ENCODE measurements at places on chromosomes 4 and X. TPM values are rescaled to one million over a fixed set of nuclear protein-coding genes. Genes with fewer than 3 reads are reported as not detected.

DNA sequence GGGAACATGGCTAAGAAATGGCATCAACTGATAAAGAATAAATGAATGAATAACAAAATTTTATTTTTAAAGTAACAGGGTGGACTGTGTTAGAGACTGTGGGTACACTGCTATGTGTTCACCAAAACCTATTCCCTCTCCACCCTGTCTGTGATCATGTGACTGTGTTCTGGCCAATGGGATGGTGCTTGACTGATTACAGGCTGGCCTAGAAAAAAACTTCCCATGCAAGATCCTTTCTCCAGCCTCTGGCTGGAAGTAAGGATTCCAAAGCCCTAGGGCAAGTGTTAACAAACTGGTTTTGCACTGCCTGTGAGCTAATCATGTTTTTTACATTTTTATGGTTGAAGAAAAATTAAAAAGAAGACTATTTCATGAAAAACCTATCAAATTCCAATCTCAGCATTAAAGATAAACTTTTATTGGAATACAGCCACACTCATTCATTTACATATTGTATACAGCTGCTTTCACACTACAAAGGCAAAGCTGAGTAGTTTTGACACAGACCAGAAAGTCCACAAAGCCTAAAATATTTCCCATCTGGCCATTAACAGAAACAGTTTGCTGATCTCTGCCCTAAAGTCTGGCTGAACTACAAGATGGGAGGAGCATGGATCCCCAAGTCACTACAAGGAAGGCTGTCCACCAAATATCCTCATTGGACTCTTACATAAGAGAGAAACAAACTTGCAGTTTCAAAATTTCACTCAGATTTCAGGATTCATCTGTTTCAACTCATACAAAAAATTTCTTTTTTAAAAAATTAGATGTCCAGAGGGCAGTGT, 133.2 kb downstream of the ARHGAP6 start:
- peak; percentile 80 for DNase-seq

DNA sequence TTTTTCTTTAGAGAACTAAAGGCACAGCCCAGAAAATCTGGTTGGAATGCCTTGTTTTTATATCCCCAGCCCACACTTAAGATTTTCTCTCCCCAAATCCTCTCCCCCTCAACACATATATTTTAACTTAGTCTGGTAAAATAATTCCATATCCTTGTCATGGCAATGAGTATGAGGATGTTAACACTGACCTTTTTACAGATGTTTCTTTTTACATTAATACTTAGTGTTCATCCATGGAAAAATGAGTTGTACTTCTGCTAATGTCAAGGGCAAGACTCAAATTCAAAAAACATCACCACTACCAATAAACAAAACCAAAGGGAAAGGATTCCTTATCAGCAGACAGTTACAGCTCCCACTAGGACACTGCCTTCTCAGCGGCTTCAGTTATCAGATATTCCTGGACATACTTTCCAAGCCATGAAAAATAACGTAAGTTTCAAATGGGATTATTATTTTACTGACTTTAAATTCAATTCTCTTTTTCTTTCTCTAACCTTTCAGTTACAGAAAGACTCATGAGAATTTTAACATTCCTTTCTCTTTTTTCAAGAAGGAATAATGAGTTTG, 83.3 kb downstream of the RASL11B start:
- DNase-seq = peak; percentile 28

DNA sequence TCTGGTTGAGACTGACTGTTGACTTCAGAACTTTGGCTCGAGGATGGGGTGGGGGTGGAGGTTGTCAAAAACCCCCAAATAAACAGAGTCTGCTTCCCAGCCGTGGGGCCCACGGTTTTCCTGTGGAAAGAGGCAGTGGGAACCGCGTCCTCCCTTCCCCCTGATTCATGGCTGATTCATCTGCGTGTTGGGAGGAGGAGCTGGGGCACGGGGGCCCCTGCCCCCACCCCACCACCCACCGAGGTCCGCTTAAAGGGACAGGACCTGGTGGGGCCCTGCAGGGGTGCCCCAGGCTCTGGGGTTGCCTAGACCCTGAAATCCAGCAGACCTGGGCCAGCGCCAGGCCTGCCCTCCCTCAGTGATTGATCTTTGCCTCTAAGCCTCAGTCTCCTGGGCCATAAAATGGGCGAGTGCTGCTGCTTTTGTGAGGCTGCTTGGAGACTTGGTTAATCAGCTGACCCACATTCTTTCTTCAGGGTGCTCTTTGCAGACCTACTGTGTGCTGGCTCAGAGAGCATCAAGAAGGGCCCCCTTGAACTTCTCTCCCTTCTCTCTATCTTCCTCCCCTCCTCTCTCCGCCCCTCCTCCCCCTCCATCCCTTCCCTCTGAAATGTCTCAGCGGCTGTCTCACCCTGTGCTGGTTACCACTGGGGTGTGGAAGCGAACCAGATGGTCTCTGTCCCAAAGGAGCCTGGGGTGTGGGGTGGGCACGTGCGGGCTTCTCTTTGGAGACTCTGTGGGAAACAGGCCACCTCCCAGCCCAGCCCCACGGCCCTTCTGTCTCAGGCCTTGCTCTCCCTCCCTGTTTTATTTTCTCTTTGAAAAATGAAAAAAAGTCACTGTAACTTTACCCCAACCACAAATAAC, 9.1 kb downstream of the HTRA3 start:
- DNase-seq = peak; percentile 87

DNA sequence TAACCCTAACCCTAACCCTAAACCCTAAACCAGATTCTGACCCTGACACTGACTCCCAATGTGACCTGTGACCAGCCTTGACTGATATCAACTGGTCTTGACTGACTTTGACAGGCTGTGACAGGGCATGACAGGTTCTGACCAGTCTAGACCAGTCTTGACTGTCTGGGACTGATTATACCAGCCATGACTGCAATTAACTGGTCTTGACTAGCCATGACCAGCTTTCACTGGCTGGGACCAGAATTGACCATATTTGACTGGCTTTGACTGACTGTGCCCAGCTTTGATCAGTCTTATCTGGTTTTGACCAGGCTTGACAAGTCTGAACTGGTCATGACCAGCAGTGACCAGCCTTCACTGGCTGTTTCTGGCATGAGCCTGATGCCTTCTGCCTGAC, 95.5 kb downstream of the BMP15 start:
- DNase-seq = no peak

- no peak for DNase-seq
These were observed 174.4 kb downstream of the PDGFC start for GRCh38 chr4:156797206-156797605.

- no peak for DNase-seq
These were observed 172.7 kb downstream of the GPAT3 start for GRCh38 chr4:83708500-83709175.

DNA sequence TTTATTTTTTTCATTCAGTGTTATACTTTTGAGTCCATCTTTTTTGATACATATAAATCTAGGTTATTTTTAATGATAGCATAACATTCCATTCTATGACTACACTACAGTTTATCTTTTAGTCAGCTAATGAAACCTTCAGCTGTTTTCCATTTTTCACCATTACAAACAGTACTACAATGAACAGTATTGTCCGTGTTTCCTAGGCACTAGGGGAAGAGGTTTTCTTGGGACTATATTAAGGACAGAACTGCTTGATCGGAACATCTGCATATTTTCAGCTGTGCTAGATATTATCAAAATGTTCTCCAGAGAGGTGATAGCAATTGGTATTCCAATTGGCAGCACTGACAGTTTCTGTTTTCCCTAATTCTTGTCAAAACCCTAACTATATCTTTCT, 44.3 kb upstream of the HCCS start:
- no peak for DNase-seq

GRCh38 chrX:106725931-106726330, 570 bp upstream of the RNF128 start:
- DNase-seq = no peak

DNA sequence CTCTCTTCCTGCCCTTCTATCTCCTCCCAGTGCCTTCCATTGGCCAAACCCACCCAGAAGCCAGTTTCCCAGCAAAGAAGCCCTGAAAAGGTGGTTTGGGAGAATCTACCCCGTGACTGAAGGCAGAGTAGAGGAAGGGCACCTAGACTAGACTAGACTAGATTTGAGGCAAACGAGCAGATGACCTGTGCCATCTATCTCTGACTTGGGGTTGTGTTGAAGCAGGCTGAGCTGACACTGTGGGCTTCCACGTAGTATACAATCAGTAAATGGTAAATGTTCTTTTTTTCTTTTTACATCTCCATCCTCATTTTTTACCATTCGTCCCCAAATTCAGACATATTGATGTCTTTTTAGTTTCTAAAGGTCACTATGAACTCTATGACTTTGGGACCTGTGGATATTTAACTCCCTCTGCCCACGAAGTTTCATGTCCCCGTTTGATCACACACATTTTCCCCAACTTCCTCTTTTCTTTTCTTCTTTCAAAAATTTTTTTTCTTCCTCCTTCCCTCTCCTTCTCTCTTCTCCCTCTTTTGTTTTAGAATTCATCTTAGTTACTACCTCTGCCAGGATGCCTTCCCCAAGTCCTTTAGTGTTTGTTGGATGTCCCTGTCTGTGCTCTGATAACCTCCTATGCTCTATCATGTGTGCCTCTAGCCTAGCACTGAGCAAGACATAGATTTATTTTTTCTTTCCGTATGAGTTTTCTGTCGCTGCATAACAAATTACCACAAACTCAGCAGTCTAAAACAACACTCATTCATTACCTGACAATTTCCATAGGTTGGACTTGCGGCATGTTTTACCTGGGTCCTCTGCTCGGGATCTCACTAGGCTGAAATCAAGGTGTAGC, 6.2 kb upstream of the AFF1 start:
- no peak for DNase-seq

DNA sequence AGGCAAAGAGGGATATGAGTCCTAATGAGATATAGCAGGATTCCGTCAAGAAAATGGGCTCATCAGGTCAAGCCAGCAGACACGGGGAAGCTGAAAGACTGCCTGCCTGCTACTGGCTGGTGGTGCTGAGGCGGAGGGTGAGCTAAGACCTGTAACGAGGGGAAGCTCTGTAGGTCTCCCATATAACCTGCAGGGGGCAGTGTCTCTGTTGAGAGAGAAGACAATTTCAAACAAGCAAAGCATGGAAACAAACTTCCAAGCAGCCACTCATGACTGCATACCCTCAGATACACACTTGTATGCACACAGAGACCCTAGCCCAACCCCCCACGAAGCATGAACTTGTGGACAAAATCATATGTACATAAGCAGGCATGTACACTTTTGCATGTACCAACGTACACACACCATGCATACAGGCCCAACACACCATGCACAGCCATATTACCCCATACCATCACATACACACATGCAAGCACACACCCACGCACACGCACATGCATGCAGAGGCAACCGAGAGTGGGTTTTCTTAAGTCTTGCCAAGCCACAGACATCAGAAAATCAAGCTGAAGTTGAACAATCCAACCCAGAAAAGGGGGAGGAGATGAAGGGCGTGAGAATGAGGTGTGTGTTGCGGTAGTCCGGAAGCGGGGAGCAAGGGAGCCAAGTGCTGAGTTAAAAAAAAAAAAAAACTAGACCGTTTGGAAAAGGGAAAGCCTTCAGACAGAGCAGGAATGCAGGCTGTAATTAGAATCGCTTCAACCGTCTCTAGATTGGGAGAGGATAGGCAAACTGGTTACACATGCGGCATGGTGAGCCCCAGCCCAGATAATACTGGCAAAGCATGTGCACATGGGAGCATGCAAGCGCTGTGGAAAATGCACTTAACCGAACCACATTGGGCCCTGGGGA, 71.0 kb downstream of the PJA1 start:
- DNase-seq = peak; percentile 70

GRCh38 chr4:105765690-105766407, 57.3 kb downstream of the GSTCD start:
- DNase-seq = peak; percentile 86

DNA sequence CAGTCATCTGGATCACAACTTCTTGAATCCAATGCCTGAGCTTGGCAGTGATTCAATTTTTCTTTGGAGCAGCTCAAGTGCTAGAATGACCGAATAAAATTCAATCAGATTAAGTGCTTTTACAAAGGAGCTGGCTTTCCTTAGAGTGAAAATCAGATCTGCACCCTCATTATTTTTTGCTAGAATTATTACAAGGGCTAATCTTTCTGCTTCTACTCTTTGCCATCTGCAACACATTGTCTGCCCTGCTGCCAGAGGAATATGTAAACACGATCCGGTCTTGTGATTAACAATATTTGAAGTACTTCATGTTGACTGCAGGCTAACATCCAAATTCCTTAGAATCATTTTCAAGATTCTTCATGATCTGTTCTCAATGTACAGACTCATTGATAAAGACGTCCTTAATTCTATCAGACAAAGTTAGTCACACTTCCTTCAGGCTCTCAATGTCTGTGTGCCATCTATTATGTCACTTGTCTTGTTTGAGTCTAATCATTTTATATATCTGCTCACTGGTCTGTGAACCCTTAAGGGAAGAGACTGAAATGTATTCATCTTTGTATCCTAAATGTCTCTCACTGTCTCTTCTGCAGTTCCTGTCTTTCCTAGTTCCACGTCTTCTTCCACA, 531.2 kb downstream of the GALNTL6 start:
- DNase-seq = no peak

DNA sequence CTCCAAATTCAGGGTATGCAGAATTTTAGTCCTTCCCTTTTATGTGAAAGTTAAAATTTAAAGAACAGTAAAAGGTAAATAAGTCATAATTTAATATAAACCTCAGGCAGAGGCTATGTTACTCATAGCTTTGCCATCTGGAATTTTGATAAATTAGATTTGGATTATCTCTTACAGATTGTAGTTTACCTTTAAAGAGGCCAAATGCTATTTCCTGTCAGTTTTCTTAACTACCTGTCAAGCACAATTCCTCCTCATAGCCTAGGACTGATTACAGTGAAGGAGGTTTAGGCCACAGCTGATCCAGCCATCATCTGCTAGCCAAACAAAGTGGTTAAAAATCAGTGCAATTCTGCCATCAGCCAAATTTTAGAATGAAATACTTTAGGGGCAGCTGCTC, 128.1 kb downstream of the MFAP3L start:
- no peak for DNase-seq

GRCh38 chrX:123846577-123847038, 13.2 kb upstream of the XIAP start:
- DNase-seq = peak; percentile 93

DNA sequence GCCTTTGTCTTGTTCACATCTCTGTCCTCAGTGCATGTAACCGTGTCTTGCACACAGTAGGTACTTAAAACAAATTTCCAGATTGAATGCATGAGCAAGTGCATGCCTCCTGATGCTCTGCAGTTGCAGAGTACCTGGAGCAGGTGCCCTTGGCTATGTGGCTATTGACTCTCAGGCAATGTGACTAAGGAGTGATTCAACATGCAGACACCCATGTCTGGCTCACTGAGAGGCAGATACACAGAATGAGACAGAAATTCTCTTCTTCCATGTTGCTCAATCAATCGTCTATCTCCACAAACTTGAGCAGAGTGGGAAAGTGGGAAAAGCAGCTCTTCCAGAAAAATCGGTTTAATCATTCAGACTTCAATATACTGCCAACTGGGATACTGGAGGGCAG, 111.0 kb downstream of the CHRDL1 start:
- no peak for DNase-seq

GRCh38 chr4:105181259-105181658, 34.6 kb downstream of the TET2 start:
- DNase-seq = no peak

GRCh38 chrX:12894074-12895030, 12.1 kb upstream of the TLR8 start:
- peak; percentile 43 for DNase-seq

GRCh38 chrX:71106427-71106826, at the start of gene CXorf65:
Gene CXorf65, minus strand, starts transcription at chrX:71106740. Its CDS starts 184 bp downstream, at chrX:71106556.
- no peak for DNase-seq

CYLC1 gene
- total RNA-seq = not detected

EMCN gene
- not detected for total RNA-seq

SLC7A11 gene
- 74.1 TPM for total RNA-seq

STAP1 gene
- total RNA-seq = not detected

MAGEA1 gene
- total RNA-seq = not detected

TMSB15B gene
- 3.5 TPM for total RNA-seq

RBM47 gene
- 0.86 TPM for total RNA-seq

TBC1D9 gene
- 31.5 TPM for total RNA-seq

TRMT2B gene
- 13.4 TPM for total RNA-seq

All from fibroblast of villous mesenchyme (primary cell).